ENCODE measurements at places on chromosomes 3 and 15.

- DNase-seq, result no peak
Measured at GRCh38 chr15:79675982-79676381, 220.8 kb downstream of the MTHFS start.

- DNase-seq, result no peak
Measured at GRCh38 chr15:79035111-79035601, 55.4 kb downstream of the RASGRF1 start.

GRCh38 chr3:122921791-122922651 lies 105.5 kb downstream of the SEMA5B start:
- no peak for DNase-seq

- no peak for DNase-seq
Measured at GRCh38 chr3:53161450-53161819, 426 bp downstream of the PRKCD start.

- peak; percentile 68 for DNase-seq
Measured at GRCh38 chr3:59266551-59266950, 216.7 kb upstream of the CFAP20DC start.

GRCh38 chr3:174232658-174233429 lies 626.3 kb upstream of the NAALADL2 start:
- no peak for DNase-seq

DNA sequence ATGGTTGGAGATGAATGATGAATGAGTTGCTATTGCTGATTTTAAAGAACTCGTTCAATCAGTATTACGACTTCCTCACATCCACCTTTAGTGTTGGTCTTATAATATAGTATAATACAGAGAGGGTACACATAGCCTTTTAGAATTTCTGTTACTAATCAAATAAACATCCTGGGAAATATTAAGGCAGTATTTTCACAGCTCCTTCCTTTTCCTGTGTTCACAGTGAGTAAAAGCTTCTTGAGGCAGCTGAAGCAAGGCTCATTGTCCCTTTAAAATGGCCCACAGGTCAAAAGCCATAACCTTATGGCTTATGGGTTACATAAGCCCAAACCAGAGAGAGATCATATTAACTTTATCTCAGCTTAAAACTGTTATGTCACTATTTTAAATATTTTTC lies 1.3 kb upstream of the BTLA start:
- DNase-seq, result peak; percentile 21

DNA sequence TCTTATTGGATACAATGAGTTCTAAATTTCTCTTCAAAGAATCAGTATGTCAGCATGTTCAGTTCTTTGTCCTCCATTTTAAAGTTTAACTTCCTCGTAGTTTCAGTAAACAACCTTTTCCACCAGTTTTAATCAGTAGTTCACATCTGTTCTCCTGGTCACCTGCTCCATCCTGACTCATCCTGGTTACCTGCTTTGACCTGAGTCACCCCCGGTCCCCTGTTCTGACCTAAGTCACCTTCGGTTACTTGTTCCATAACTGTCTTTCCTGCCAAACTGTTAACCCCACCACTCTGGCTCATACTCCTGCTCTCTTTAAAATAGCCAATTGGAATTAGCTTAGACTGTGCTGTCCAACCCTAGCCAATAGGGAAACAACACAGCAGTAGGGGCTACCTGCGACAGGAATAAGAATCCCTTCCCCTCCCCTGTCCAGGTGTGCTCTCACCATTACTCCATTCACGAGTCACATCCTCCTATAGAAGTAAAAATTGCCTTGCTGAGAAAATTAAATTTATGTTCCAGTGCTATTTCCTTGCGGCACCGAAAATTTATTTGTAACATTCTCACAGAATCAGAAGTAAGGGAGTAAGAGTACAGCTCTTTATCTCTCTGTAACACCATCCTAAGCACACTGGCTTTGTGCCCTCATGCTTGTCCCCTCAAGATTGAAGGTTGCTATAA lies 23.8 kb downstream of the TRANK1 start:
- DNase-seq, result no peak

Measured in kidney capillary endothelial cell (primary cell).